Fibroblast of skin of right quadriceps (primary cell): ENCODE measurements at places on chromosomes 16 and 17.
A peak's percentile ranks its signal among the peaks of the same experiment; 100 is the strongest.

DNA sequence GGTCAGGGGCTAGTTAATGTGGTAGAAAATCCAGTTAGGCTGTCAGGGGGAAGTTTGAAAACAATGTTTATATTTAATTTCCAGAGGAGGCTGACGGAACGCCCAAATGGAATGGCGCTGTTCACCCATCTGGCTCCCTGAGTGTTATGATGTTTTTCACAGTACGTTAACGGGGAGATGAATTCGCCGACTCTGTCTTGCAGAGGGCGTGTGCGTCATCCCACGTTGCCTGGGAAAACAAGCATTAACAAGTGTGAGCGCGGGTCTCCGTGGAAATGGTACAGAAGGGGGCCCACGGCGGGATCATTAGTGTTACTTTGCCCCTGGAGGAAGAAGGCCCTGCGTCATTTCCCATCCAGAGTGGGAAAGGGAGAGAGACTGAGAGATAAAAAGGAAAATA is 29.6 kb downstream of the RGS9 start:
- no peak for DNase-seq

- peak; percentile 99 for DNase-seq
These were observed at the start of gene NME1 for GRCh38 chr17:51153210-51154072. NME1 (plus strand) TSS chr17:51153559; CDS start chr17:51155655, 2,096 bp downstream.

DNA sequence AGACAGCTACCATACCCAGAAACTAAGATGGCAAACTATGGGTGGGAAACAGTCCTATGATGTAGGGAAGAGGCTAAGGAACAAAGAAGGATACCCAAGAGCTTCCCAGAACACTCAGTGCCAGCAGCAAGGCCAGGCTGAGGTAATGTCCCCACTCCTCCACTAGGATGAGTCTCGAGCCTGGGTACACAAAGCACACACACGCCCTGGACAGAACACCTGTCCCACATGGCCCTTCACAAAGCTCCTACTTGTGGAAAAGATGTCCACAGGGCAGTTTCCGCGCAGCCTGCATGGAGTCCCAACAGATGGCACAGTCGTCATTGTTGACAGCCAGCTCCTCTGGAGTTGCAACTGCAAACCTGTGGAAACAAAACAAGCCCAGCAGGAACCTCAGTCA is 23.9 kb downstream of the AMFR start:
- DNase-seq, result no peak

- no peak for DNase-seq
These were observed 6.5 kb upstream of the USP32 start for GRCh38 chr17:60398227-60398959.

DNA sequence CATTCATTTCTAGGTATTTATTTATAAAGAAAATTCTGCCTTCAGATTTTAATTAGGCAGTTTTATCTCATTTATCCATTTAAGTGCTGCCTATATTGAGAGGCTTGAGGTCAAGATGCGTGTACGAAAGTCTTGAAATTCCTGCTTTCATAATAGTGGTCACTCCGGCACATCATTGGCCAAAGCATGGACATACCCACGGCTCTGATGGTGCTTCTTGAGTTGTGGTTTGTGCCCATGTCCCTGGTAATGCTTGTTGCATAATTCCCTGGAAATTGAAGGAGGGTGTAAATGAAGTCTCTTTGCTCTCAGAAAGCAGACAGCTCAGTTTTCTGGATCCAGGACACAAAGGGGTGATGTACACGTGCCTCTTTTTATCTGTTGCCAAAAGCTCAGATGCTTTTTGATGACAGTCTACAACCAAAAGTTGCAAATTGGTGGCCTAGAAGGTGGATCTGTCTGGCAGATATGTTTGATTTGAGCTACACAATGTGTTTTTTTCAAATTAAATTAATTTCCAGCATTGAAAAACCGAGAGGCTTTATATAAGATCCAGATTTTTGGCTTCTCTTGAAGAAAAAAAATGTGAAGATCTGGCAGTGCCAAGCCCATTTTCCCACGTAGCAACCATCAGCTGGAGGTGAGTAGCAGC is 94.4 kb downstream of the SHISA9 start:
- DNase-seq, result no peak

GRCh38 chr17:74968361-74968780 is 4.2 kb downstream of the HID1 start:
- DNase-seq, result no peak

- peak; percentile 12 for DNase-seq
These were observed 38.5 kb upstream of the NKD1 start for GRCh38 chr16:50509521-50510341.
